ENCODE measurements at places on chromosomes 4 and X.

- no peak for DNase-seq
These were observed 64.2 kb upstream of the SYTL5 start for GRCh38 chrX:37942170-37942569.

DNA sequence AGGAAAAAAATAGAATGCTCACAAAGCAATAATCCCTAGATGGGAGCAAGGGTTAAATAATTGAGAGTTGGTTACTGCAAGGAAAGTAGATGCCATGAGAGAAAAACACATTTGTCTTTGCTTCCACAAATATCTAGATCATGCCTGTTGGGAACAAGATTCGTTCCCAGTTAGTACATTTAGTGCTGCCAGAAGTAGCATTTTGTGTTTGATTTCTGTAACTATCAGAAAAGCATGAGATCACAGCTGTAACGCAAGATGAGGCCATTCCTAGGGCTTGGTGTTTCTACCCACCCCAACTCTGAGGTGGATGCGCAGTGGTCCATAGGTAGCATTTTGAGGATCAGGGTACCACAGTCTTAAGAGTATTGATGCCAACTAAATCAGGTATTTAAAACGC lies 20.4 kb upstream of the PDK3 start:
- DNase-seq: no peak

- peak; percentile 72 for DNase-seq
These were observed 825 bp upstream of the RASGEF1B start for GRCh38 chr4:81472281-81473182.

DNA sequence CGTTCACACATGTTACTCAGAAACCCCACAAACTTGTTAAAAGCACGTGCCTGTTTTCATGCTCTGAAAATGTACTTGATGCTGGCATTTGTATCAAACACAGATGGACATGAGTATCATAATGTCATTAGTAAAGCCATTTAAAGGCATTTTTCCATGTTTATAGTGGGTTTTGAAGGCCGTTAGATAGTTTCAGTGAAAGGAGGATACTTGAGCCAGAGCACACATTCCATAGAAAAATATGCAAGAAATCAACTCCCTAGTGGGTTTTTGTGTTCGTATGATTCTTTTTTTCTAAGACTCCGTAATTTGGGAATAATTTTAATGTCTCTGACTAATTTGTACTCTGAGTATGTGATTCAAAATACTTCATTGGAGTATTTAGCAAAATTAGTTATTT lies 216.2 kb upstream of the BMP3 start:
- DNase-seq: no peak

DNA sequence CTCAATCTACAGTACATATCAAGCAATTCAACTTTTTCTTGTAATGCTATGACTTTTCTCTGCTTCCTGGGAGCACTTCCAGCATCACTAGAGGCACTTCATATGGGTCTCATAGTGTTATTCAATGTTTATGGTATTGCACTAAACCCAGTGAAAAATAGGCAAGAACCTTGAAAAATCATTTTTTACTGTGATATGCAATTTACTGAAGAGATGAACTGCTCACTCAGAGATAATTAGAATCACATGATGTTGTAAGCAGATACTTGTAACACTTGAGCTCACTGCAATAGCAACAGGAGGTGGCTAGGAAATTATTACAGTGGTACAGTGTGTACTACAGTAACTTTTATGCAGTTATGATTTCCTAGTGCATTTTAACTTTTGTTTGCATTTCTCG lies 93.3 kb downstream of the RASGEF1B start:
- DNase-seq: no peak

- DNase-seq: no peak
These were observed 296.0 kb upstream of the SFRP2 start for GRCh38 chr4:154084864-154085263.

GRCh38 chrX:71622032-71622575 lies 3.8 kb upstream of the CXCR3 start:
- DNase-seq: no peak

DNA sequence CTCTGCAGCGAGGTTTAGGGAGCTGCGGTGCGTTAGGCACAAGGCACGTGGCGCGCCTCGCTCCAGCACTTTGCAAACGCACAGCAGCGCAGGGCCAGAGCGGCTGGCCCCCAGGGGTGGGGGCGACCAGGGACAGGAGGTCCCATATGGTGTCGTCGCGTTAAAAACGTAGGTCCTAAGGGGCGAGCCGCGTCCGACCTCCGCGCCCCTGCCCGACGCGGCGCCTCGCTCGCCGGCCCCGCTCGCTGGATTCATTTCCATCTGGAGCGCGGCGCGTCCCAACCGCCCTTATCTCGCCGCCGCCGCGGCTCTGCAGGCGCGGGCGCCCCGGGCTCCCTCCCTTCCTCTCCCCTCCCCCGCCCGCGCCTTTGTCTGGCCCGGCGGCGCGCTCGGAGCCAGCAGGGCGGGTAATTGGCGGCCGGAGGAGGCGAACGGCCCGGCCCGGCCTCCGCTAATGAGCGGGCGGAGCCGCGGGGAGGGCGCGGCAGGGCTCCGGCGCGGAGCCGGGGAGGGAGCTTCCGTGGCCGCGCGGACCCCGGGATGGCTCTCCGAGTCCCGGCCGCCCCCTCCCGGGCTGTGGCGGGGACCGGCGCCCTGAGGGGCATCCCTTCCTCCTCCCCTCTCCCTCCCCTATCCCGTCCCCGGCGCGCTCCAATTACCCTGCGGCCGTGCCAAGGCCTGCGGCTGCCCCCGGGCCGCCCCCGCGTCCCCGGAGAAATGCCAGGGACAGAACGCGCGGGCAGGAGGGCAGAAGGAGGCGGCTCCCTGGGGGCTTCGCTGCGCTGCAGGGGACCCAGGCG lies 409.0 kb downstream of the BCOR start:
- peak; percentile 15 for DNase-seq

GRCh38 chr4:75284831-75285230 lies 229.4 kb downstream of the RCHY1 start:
- DNase-seq: no peak

DNA sequence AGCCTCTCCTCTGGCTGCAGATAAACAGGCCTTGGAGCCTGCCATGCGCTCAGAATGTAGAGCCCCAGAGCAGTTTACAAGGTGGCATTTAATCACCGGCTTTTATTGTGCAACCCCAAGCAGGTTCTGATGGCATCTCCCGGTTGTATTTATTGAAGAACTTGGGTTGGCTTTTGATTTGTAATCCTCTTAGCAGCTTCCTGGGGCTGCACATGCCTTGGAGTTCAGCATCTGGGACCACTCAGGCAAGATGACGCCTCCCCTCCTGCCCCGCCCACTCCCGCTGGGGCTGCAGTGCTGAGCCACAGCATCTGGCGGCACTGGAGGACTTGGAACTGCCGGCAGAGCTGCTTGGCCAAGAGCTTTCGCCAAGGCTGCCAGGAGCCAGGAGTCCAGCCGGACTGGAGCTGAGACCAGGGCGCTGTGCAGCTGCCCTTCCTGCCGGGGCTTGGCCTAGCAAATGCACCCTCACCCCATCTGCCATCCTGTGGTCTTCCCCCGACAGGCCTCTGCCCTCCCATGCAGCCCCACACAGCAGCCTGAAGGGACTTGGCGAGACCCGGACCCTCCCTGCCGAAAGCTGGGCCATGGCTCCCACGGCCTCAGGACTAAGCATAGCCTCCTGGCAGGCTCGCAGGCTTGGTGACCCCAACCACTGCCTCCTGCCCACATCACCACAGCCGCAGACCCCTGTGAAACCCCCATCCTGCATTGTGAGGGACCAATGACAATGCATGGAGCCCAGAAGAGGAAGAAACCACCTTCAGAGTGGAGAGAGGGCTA lies 5.4 kb downstream of the HTRA3 start:
- DNase-seq: no peak

DNA sequence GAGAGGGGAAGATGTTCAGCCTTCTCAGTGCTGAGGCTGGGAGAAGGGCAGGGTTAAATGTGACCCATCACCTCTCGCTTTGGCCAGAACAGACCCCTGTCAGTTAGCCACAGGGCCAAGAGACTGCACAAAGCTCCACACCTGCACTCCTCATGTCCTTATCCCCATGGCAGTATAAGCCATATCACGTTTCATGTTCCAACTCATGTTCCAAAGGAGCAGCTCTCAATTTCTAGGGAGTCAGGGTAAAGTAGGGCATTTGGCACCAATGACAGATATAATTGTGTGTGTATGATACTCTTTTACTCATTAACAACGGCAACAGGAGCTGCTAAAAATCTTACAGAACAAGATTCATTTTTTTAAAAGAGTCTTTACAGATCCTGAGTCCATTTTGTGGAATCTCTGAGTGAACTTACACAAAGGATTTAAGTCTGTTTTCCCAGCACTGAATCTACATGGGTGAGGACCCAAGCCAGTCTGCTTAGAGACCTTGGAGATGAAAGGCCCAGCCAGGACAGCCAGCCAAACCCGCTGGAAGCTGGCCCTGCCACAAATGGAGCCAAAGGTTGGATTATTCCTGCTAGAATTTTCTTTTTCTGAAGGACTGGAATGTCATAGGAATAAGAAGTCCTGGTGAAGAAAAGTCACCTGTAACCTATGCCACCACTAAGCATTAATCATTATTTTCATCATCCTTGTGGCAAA lies 129.1 kb upstream of the SMAD1 start:
- DNase-seq: no peak

- DNase-seq: no peak
These were observed 31.4 kb upstream of the PITX2 start for GRCh38 chr4:110654254-110654635.

- peak; percentile 92 for DNase-seq
These were observed 150.7 kb upstream of the SLC7A11 start for GRCh38 chr4:138392751-138393308.

- no peak for DNase-seq
These were observed 8.8 kb downstream of the TMEM255A start for GRCh38 chrX:120302434-120302833.

Measured in suppressor macrophage treated with lipopolysaccharide for 4 hours (primary cell).